ENCODE measurements at places on chromosomes 11 and 22.

DNA sequence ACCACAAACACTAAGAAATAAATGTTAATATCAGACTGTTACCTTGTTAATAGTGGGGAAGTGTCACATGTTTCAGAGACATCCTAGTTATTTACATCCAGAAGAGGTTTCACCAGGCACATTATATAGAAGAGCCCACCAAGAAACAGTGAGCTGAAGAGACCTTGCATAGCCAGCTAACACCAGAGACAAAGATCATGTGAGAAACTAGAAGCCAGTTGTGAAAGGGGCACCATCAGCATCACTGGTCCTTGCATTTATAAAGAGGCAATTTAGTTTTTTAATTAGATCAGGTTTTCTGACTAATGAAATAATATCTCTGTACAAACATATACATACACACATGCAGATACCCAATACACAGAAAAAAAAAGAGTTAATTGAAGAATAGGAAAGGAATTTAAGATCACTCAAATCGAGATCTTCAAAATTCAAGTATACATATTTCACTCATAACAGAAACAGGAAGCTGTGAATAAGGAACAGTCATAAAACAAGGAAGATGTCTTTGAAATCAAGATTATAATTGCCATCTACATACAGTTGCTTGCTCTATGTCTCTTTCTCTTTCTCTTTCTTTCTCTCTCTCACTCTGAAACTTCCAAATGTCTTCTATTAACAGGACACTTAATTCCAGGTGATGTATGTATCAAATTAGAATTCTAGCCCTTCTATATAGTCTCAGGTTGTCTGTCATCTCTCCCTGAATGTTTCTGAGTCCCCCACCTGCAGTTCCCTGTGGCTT lies 348.7 kb downstream of the ETS1 start:
- no peak for DNase-seq

DNA sequence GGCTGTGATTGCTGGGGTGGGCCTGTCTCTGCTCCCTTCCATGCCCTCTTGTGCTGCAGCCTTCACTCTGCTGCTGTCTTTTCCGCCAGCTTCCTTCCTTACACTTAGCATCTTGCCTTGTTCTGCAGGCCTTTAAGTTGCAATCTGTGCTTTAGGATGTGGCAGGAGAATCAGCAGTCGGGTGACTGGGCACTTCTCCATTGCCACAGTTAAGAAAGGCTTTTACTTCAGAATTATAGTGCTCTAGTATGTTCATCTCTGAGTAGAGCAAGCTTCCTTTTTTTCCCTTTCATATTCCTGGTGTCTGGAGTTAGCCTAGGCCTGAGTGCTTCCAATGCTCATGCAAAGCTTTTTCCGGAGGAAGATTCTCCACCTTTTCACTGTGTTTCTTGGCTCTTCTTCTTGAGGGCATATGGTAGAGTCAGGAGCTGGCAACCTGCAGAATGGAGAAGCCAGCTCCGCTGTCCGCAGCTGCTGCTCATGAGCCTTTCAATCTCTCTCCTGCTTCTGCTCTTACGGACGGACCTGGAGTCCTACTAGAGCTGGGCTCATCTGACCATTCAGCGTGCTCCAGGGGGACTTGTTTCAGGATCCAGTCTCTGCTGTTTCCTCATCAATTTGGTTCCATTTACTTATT lies 20.2 kb downstream of the PPP6R2 start:
- no peak for DNase-seq

- no peak for DNase-seq
These were observed 1.2 kb upstream of the ARRB1 start for GRCh38 chr11:75352588-75353206.

- no peak for DNase-seq
These were observed 134.8 kb downstream of the PARVA start for GRCh38 chr11:12512132-12512531.

GRCh38 chr22:30606455-30607299 lies at the start of gene TCN2:
Gene TCN2 (plus strand): TSS chr22:30607174. CDS start chr22:30607332, 158 bp downstream.
- DNase-seq, result peak; percentile 58

DNA sequence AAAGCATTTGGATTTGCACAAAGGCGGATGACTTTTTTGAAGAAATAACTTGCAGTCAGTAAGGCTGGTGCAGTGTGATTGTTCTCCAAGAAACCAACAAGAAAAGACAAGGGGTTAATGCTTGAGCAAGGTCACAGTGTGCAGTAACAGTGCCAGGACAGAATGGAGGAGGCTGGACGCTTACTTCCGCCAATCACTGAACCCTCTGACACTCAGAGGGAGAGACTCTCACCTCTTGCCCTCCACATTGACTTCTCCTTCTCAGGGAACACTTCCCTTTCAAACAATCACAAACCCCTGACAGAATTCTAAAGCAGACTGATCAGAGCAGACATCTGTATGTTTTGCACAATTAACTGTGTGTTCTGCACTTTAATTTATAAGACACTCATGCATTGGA lies 228.4 kb downstream of the BLID start:
- no peak for DNase-seq

GRCh38 chr11:1879941-1880720 lies 11.6 kb downstream of the PRR33 start:
- peak; percentile 52 for DNase-seq

GRCh38 chr11:37107415-37107814 lies 509.4 kb upstream of the RAG2 start:
- DNase-seq, result no peak

- peak; percentile 71 for DNase-seq
These were observed 7.0 kb downstream of the FXYD2 start for GRCh38 chr11:117817368-117818040.

DNA sequence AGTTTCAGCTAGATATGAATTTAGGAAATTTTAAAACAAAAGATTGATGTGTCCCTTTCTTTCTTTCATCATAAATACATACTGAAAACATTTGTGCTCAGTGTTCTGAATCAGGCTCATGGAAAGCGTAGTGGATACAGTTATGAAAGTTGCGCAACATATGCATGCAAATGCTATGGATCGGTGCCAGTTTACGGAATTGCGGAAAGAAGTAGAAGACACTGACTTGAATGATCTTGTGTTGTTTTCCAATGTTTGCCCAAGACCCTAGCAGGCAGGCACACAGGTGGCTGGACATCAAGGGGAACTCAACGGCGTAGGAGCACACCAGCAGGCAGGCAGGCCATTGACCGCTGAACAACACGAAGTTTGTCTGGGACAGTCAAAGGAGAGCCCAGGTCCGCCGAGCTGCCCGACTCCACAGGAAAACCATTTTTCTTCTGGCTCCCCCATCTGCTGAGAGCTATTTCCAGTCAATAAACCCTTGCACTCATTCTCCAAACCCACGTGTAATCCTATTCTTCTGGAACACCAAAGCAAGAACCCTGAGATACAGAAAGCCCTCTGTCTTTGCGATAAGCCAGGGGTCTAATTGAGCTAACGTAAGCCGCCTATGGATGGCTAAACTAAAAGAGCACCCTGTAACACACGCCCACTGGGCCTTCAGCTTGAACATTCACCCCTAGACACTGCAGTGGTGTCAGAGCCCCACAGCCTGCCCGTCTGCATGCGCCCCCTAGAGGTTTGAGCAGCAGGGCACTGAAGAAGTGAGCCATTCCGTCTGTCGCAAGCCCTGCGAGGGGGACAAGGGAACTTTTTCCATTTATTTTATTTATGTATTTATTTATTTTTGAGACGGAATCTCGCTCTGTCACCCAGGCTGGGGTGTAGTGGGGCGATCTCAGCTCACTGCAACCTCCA lies 7.4 kb upstream of the BIRC3 start:
- peak; percentile 63 for DNase-seq

DNA sequence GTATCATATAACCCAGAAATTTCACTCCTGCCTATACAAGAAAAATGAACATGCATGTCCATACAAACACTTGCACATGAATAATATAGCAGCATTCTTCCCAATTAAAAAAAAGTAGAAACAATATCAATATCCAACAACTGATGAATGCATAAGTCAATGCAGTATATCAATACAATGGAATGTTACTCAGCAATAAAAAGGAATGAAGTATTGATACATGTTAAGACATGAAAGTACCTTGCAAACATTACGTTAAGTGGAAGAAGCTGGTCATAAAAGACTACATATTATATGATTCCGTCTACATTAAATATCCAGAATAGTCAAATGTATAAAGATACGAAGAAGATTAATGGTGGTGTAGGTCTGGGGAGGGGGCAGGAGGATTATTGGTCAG lies 73.9 kb upstream of the DRD2 start:
- DNase-seq, result no peak

GRCh38 chr22:38870312-38870741 lies 1.7 kb downstream of the CBX6 start:
- DNase-seq, result peak; percentile 76

DNA sequence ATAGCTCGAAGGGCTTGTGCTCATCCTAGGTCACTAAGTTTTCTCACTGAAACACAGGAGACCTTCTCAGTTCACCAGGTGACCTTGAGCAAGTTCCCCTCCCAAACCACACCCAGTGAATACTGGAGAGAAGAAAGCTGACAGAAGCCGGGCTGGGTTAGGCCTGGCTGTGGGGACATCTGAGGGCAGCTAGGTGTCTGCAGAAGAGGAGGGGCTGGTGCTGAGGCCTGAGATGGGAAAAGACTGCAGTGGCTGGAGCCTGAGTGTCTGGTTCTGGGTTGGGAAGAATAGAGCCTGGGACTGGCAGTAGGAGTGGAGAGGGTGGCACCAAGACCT lies 602 bp upstream of the INPP5J start:
- no peak for DNase-seq

DNA sequence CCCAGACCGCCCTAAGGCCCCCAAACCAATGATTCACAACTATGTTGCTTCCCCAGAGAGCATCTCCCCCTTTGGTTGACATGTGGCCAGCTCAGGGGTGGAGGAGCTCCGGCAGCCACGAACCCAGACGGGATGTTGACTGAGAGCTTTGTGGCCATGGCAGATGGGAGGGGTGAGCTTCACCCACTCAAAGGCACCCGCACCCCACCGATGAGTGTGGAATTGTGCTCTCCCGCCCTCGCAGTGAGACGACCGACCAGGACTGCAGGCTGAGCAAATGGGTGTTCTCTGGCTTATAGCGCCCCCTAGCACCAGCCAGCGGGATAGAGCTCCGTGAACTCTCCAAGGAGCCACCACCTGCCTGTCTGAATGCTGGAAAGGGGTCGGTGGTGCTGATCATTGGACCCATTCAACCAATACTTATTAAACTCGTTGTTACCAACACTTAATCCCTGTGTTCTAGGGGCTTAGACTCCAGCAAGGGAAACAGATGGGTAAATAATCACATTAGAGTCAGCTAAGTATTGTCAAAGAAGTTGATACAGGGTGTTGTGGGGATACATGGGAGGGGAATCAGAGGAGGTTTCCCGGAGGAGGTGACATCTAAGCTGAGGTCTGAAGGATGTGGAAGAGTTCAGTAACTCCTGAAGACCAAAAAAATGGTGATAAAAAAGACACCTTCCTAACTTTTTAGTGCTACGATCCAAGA lies 4.5 kb upstream of the TIMP3 start:
- peak; percentile 72 for DNase-seq

- no peak for DNase-seq
These were observed 8.9 kb downstream of the SDF2L1 start for GRCh38 chr22:21650823-21651520.

GRCh38 chr22:35051791-35052190 lies 14.2 kb upstream of the ISX start:
- no peak for DNase-seq

- DNase-seq, result peak; percentile 98
These were observed 178.3 kb downstream of the SNX19 start for GRCh38 chr11:130737866-130738431.

- DNase-seq, result peak; percentile 27
These were observed 2.3 kb downstream of the SHANK3 start for GRCh38 chr22:50674606-50675552.

- no peak for DNase-seq
These were observed 7.5 kb downstream of the NEFH start for GRCh38 chr22:29487426-29487986.

- DNase-seq, result no peak
These were observed 1.1 kb downstream of the UCP3 start for GRCh38 chr11:74007691-74008372.

DNA sequence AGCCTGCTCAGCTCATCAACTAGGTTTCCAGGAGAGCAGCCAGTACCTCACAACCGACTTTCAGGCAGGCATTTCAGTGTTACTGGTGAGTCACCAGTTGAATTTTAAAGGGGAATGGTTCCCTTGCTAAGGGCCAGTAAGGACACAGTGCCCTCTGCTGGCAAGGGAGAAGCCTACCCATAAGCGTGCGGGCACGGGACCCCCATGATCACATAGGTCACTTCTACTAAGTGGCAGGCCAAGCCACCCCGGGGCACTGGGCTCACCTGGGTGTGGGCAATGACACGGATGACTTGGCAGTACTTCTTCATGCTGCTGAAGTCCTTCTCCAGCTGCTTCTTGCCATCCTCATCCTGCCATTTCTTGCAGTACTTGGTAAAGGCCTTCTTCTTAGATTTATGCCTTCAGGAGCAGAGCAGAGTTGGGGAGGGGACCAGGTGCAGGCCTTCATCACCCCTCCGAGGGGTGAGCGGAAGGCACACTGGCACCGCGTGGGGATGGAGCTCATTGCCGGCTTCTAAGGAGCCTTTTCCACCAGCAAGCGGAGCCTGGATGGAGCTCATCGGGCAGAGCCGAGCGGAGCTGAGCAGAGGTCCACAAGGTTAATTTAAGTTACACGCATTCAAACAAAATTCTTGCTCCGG lies 2.9 kb downstream of the RPL3 start:
- DNase-seq, result peak; percentile 90

DNA sequence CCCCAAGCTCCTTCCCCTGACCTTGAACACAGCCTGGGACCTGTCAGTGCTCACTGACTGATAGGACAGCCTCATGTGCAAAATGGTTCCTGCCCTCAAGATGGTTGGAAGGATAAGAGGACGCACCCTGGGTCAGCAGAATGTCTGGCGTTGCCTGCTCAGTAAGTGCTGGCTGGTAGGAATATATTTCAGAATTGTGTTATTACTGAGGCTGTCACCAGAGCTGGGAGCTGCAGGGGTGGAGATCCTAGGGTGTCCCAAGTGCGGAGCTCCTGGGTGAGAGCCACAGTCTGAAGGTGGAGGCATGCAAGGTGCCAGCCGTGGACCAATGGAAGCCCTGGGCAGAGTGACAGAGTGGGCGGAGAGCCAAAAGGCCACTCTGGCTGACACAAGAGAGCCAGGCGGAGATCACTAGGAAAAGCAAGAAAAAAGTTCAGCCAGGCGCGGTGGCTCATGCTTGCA lies 1.0 kb upstream of the SEC14L4 start:
- DNase-seq, result no peak

GRCh38 chr11:33737362-33737821 lies 1.2 kb upstream of the CD59 start:
- DNase-seq, result peak; percentile 21

GRCh38 chr11:33488971-33489370 lies 211.7 kb downstream of the C11orf91 start:
- DNase-seq, result no peak

DNA sequence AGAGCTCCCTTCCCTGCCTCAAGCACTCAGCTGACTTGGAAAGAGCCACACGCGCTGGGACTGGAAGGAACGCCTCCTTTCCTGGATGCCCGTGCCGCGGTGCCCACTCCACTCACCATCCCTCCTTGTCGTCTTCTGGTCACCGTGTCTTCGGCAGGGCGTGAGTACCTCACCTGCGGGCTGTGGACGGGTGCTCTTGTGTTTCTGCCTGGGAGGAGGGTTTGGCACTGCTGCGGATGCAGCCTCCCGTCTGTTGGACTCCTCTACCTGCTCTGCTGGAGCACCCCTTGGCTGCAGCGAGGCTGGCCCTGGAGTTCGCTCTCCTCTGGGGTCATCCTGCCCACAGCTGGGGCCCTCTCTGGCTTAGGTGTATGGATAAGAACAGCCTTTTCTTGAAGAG lies 612.7 kb downstream of the BRD1 start:
- DNase-seq, result no peak

- peak; percentile 71 for DNase-seq
These were observed 17.0 kb upstream of the DDX10 start for GRCh38 chr11:108647701-108648527.

- peak; percentile 39 for DNase-seq
These were observed 4.8 kb downstream of the VPS26B start for GRCh38 chr11:134229126-134229790.

All from fibroblast of skin of right quadriceps (primary cell).